ENCODE measurements at places on chromosomes 2 and 18.

DNA sequence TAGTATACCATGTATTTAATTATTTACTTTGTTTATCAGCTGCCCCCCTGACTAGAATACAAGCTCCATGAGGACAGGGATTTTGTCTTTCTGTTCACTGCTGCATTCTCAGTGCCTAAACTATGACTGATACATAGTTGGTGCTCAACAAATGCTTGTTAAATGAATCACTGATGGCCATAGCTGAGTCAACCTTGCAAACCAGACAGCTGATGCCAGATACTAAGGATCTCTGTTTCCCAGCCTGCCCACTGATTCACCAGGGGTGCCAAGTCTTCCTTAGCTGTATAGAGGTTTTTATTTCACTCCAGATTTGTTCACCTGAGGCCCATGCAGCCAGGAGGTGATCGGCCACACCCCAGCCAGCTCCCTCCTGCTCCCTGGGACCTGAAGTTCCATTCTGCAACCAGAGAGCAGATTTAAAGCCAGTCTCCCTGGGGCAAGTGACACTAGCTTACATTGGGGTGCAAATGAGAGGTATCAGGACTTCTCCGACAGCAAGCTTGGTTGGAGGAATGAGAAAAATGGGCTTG lies 92.2 kb downstream of the C1QL2 start:
- peak; percentile 21 for DNase-seq

DNA sequence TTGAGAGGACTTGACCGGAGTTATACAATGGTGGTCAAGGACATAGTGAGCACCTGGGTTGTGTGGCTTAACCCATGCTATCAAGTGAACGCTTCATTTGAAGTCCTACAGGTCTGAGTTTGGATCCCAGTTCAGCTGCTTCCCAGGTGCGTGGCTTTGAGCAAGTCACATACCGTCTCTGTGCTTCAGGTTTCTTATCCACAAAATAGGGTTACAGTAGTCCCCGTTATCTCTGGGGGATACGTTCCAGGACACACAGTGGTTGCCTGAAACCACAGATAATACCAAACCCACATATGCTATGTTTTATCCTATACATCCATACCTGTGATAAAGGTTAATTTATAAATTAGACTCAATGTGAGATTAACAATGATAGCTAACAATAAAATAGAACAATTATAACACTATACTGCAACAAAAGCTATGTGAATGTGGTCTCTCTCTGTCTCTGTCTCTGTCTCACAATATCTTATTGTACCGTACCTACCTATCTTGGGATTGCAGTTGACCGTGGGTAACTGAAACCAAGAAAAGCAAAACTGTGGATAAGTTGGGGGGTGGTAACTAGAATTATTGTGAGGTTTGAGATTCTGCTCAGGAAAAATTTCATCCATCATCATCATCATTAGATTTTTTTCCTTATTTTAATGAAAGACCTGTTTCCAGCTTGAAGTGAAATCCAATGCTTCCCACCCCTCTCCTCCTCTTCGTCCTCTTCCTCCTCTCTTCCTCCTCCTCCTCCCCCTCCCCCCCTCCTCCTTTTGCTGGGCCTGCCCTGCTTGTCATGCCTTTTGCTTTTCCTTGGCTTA lies 22.7 kb downstream of the LBH start:
- no peak for DNase-seq

GRCh38 chr2:131535526-131535925 lies 7.8 kb downstream of the CCDC74A start:
- no peak for DNase-seq

- DNase-seq, result no peak
Observed at GRCh38 chr2:63820969-63821368, 20.7 kb upstream of the UGP2 start.

GRCh38 chr18:77969972-77970371 lies 720.3 kb downstream of the GALR1 start:
- DNase-seq, result no peak

- DNase-seq, result no peak
Observed at GRCh38 chr18:78133729-78134128, 845.9 kb upstream of the SALL3 start.

- DNase-seq, result no peak
Observed at GRCh38 chr2:53826587-53827397, 33.0 kb downstream of the GPR75 start.

DNA sequence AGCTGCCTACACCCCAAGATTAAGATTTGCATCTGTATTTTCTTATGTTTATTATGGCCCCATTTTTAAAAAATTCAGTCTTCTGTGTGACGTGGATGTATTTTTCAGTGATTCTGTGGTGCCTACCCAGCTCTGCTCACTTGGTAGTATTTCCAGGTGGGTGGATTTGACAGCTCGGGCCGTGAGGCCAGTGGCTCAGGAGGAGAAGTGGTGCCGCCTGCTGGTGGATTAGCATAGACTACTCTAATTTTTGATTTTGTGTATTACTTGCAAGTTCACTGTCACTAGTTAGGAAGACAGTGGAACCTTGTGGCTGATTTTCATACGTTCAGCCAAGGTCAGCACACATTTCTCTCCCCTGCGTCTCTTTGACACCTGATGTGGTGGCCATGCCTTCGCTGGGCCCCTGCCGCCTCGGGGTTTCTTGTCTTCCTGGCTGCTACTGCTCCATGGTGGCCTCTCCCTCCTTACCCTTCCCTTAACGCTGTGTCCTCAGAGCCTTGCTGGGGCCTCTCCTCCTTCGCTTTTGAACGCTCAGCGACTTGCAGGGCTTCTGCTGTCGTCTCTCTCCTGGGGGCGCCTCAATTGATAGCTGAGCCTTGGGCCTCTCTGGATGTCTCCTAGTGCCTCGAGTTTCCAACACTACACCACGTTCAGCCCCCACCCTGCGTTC lies 89.4 kb downstream of the DGKD start:
- peak; percentile 74 for DNase-seq

GRCh38 chr2:43407935-43408334 lies 181.5 kb upstream of the ZFP36L2 start:
- no peak for DNase-seq

DNA sequence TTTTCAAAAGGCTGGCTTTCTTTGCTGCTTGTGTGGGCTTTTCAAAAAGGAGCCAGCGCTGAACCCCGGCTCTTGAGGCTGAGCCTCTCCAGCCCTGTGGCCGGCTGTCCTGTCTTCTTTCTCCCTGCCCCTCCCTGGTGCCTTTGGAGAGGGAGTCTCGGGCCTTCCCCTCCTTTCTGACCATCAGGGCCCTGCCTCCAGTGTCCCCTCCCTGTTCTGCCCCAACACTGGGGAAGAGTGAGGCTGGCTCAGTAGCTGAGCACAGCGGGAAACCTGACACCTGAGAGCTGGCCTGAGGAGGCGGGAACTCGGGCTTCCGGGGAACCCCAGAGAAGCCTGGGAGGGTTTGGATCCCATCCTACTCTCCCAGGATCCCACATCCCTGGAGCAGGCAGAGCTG lies 232.1 kb downstream of the LOXHD1 start:
- no peak for DNase-seq

GRCh38 chr2:27007416-27008374 lies 25.1 kb upstream of the TMEM214 start:
- no peak for DNase-seq

DNA sequence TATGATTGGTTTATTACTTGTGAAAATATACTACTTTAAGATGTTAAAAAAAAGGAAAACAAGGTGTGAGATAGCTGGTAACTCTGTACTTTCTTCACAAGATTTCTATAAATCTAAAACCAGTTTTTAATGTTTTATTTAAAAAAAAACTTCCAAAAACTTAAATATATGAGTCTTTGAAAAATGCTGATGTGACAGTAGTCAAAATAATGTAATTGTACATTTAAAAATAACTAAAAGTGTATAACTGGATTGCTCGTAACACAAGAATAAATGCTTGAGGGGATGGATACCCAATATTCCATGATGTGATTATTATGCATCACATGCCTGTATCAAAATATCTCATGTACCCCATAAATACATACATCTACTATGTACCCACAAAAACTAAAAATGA lies 464.9 kb downstream of the NYAP2 start:
- no peak for DNase-seq

DNA sequence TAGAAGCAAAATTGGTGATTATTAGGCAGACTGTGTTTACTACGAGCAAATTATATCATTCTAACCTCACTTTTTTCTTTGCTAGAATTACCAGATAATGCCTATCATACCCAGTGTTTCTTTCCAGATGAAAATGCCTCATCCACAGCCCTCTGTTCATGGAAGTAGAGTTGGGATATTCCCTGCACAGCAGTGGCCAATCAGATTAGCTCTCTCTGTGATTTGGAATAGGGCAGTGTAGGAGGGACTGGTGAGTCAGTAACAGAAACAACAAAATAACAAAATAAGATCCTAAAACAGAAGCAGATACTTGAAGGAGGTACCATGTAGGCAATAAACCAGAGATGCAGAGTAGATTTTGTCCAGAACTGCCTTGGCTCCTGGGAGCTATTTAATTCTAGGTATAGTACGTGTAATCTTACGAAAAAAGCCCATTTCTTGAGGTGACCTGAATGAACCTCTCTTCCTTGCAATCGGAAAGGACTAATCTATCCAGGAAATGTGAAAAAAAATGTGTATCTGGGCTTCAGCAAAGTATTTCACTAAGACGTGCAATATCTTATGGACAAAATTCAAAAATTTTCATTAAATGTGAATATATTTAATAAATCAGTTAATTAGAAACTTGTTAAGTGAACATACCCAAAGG lies 18.4 kb upstream of the TMEM17 start:
- DNase-seq, result no peak

GRCh38 chr18:42640160-42640559 lies 475.3 kb downstream of the RIT2 start:
- DNase-seq, result peak; percentile 14

GRCh38 chr2:112661656-112662305 lies 16.0 kb downstream of the SLC20A1 start:
- DNase-seq, result no peak

- DNase-seq, result no peak
Observed at GRCh38 chr2:62485761-62486438, 20.1 kb downstream of the TMEM17 start.

DNA sequence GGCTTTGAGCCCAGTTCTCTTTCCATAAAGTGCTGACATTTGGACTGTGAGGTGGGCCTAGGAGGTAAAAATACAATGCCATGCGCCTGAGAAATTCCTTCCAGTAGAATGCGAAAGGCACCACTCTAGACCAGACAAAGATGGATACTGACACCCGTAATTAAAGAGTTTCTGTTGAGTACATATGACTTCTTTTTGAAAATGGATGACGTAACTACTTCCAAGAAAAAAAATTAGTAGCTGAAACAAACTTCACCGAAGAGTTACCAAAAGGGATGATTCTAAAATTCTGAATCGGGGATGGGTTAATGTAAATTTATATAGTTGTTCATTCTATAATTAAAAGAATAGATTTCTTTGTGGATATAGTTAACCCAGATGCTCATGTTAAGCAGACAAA lies 146.8 kb downstream of the ALK start:
- DNase-seq, result no peak

DNA sequence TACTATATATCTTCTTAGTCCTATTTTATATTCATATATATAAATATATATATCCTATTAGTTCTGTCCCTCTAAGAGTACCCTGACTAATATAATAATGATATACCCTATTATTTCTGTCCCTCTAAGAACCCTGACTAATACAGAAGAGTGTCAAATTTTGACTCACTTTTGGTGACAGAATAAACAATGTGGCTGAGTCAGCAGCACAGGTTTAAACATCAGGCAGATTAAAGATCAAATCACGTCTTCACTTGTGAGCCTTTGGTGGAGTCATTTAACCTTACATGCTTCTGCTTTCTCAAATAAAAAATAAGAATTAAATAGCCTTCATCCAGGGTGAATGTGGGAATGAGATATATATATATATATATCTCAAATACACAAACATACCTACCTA lies 615.9 kb upstream of the GCFC2 start:
- DNase-seq, result no peak

DNA sequence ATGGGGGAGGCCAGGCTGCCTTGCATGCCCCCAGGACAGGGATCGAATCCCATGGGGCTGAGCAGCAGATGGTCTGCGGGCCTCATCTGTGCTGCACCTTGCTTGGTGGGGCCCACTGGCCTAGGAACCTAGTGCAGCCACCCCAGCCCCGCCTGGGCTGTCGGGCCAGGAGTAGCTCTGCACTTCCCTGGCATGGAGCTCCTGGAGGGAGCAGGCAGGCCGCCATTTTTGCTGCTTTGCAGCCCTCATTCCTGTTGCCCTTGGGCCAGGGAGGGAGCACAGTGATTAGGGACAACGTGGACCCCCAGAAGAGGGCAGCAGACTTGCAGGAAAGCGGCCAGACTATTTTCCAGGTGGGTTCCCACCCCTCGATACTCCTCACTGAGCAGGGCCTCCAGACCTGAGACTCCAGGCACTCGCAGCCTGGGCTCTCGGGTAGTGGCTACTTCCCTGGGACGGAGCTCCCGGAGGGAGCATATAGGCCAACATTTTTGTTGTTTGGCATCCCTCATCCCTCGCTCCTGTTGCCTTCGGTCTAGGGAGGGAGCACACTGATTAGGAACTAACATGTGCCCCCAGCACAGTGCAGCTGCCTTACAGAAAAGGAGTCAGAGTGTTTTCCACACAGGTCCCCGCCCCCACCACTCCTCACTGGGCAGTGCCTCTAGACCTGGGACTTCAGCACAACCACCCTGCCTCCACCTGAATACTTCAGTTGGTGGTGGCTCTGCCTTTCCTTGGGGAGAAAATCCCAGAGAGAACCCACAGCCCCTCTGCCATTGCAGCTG lies 99.5 kb downstream of the MAIP1 start:
- no peak for DNase-seq

GRCh38 chr2:197782126-197782525 lies 3.0 kb downstream of the BOLL start:
- no peak for DNase-seq

DNA sequence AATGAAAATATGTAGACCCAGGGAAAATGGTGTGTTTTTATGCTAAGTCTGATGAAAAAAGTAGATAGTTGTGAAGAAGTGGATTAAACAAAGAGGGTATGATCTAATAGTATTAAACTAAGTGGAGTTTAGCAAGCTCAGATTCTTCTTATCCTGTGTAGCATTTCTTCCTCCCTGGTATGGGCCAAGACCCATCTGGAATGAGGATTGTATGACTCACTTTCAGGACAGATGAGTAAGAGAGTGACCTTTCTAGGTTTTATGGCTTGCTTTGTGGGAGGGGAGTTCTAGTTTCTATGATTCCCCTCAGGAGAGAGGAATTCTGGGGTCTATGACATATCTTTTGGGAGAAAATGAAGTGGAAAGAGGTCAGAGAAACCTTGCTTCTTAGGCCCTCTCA lies 550.1 kb downstream of the SPAG16 start:
- peak; percentile 84 for DNase-seq

DNA sequence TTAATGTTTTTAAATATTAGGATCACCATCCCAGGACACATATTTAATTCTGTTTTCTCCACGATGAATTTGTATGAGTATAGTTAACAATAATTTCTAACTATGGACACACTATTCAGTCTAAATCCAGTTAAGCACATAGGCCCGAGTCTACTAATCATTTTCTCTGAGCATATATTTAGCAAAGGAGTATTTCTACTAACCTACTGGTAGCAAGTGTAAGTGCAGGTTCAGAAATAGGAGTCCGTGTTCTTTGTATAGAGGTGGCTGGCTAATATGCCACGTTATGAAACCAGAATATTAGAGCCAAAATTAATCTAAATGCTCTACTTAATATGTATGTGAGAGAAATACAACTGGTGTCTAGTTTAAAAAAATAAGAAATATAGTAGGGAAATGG lies 416.6 kb upstream of the NXPH2 start:
- no peak for DNase-seq
